Thyroid gland (tissue), 4 donors: ENCODE measurements at places on chromosomes 13 and 19. TPM values are rescaled to one million over a fixed set of nuclear protein-coding genes. Genes with fewer than 3 reads are reported as not detected.

DNA sequence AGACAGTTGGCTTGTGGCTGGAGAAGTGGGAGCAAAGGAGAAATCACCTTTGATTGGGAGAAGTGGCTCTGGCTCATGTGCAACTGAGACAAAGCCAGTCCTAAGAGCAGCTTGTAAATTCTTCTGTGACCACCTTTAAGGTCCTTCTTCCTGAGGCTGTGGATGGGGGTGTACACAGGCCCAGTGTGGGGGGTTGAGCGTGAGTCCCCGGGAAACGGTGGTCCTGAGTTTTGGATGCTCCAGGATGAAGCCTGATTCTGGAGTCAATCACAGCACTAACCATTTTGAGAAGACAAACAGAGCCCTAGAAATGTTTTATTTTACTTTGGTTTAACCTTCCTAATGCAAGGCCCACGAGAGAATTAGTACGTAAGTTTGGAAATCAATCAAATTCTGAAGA is 3.9 kb upstream of the CEBPA start:
- DNase-seq = no peak

DNA sequence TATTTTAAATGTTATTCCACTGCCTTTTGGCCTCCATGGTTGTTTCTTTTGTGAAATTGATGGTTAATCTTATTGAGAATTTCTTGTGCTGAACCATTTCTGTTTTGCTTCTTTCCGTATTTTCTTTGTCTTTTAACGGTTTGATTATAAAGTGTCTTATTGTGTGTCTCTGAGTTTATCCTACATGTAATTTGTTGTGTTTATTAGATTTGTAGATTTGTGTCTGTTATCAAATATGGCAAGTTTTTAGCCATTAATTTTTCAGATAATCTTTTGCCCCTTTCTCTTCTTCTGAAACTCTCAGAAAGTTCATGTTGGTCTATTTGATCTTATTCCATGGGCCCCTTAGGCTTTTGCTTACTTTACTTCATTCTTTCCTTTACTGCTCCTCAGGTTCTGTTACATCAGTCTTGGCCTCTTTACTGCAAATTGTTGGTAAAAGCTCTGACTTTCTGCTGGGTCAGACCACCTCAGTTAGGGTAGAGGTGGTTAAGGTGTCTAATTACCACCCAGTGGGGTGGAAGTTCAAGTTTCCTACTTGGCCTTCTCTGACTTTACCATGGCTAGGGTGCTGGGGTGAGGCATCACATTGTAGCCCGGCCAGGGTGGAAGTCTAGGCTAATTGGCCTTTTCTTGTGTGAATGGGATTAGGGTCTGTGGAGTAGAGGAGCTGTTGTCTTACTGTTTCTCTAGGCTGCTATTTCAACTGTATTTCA is 58.3 kb downstream of the ZMYM2 start:
- DNase-seq = no peak

GRCh38 chr13:88384542-88384941 is 713.4 kb downstream of the SLITRK5 start:
- no peak for DNase-seq

ZNF813 gene
- 7.5 TPM for total RNA-seq

PTGER1 gene
- total RNA-seq = not detected
